ENCODE measurements at places on chromosomes 16 and 17. TPM values are rescaled to one million over a fixed set of nuclear protein-coding genes. Genes with fewer than 3 reads are reported as not detected.

The CIITA gene
- total RNA-seq: 4.9 TPM

The PRRT2 gene
- 6.5 TPM for total RNA-seq

The CHST5 gene
- total RNA-seq: not detected

The KRT32 gene
- not detected for total RNA-seq

The SLC43A2 gene
- 8.5 TPM for total RNA-seq

The MYL4 gene
- total RNA-seq: not detected

The ENPP7 gene
- not detected for total RNA-seq

The ASPA gene
- 1.6 TPM for total RNA-seq

The C16orf46 gene
- total RNA-seq: 0.73 TPM

Measured in hair follicle dermal papilla cell (primary cell).